ENCODE measurements at places on chromosomes 4 and X.

DNA sequence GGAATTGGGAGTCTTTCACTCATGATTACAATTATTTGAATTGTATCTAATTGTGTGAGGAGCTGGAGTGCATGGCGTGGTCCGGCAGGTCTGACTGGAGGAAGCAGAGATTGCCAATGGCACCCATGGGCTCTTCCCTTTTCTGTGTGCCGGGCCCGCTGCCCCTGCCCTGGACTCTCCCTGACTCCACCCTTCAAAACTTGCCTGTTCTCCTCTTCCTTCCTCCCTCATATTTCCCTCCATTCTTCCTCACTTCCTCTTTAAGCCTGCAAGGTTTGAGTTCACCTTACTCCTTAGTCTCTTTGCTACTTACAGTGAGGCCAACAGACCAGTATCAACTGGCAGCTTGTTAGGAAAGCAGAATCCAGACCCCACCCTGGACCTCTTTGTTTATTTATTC, 6.5 kb upstream of the STBD1 start:
- DNase-seq: no peak

GRCh38 chrX:155747520-155747919, 133.6 kb upstream of the VAMP7 start:
- peak; percentile 71 for DNase-seq

DNA sequence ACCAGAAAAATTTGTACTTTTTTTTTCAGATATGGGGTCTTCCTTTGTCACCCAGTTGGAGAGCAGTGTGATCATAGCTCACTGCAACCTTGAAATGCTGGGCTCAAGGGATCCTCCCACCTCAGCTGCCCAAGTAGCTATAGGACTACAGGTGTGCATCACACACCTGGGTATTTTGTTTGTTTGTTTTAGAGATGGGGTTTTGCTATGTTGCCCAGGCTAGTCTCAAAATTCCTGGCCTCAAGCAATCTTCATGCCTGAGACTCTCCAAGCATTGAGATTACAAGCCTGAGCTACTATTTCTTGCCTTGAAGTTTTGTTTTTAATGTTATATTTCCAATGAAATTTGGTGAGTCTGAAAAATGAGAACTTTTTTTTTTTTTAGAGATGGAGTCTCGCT, 847.8 kb downstream of the TRIML1 start:
- no peak for DNase-seq

DNA sequence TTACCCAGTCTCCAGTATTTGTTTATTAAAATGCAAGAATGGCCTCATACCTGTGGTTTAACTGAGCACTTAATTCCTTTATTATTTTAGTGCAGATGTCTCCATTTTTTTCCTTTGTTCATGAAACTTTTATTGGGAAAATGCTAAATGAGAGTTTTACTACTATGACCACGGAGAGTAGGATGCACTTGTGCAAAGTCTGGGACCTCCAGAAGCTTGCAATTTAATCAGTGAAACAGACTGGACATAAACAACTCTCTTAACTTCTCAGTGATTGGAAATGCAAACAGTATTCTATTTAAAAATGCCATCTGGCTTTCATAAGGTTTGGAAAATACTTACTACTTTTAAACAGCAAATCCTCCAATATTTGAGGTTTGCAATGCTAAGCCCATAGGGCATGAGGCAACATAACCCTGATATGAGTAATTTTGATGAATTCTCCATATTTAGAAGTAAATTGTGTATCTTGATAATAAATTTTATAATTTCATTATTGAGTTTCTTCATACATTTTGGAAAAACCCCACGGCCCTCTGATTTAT, 718.7 kb upstream of the MAGEB2 start:
- no peak for DNase-seq

DNA sequence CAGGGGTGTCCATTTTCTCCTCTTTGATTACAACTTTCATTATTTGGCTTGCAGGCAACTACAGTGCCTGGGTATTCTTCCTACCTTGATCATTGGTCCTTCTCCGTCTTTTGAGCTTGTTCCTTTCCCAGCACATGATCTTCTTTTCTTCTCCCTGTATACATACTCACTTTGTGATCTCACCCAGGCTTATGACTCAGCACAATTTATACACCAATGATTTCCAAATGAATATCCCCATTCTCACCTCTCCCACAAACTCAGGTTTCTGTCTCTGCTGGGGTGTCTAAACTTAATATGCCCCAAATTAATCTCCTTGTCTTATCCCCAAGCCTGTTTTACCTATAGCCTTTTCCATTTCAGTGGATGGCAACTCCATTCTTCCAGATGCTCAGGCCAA, 19.5 kb upstream of the C4orf54 start:
- no peak for DNase-seq

DNA sequence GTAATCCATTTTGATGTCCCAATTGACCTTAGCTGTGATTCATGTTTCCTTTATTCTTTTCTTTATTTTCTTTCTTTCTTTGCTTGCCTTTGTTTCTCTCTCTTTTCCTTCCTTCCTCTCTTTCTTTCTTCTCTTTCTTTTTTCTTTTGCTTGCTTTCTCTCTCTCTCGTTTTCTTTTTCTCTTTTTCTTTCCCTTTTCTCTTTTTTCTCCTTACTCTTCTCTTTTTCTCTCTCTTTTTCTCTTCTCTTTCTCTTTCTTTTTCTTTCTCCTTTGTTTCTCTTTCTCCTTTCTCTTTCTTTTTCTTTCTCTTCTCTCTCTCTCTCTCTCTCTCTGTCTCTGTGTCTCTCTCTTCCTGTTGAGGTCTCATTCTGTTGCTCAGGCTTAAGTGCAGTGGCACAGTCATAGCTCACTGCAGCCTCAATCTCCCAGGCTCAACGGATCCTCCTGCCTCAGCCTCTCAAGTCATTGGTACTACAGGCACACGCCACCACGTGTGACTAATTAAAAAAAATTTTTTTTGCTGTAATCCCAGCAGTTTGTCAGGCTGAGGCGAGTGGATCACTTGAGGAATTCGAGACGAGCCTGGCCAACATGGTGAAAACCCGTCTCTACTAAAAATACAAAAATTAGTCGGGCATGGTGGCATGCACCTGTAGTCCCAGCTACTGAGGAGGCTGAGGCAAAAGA, 8.0 kb upstream of the DHRSX start:
- no peak for DNase-seq

GRCh38 chrX:1444561-1445500, 7.9 kb downstream of the ASMTL start:
- DNase-seq: no peak

DNA sequence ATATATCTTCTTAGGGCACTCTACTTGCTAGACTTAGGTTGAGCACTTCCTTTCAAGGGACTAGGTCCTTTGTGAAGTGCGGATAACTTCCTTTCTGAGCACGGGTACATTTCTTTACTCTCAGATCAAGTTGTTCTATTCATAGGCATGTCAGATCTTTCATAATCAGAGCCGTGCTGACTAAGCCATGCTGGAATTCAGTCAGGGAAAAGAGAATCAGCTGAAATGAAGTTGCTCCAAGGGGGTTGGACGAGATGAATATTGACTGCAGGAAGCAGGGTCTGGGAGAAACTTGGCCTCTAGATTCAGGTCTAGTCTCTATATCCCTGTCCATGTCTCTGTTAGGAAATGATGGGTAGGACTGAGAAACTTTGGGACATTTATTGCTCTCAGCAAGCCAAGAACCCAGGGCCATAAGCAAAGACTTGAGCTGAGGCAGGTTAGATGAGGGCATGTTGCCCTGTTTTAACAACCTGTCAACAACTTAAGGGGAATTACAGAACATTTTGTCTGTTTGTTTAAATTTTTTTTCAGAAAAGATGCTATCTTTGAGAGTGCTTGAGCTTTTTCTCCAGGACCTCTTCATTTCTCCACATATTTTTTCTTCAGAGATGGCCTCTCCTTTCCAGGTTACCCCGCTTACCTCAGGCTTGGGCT, 28.3 kb downstream of the AREG start:
- DNase-seq: peak; percentile 38

GRCh38 chr4:68416591-68416990, 30.7 kb upstream of the TMPRSS11E start:
- no peak for DNase-seq

DNA sequence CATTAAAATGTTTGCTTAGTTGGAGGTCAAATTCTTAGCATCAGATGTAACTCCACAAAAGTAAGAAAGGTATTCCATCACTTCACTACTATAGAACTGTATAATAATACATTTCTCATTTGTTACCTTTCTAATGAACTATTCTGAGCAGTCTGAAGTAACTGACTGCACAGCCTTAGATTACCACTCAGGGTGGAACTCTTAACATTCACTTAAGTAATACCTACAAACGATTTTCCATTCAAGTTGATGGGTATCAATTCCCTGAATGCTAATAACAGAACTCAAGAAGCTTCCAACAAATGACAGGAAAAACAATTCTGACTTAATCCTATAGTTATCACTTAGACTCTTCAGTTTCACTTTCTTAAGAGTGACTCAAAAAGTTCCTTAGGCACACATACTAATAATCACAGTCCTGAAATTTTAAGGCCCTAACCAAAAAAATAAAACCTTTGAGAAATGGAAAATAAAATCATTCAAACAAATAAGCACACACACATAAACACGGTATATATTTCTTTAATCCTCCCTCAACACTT, 20.9 kb downstream of the HNRNPD start:
- DNase-seq: no peak

DNA sequence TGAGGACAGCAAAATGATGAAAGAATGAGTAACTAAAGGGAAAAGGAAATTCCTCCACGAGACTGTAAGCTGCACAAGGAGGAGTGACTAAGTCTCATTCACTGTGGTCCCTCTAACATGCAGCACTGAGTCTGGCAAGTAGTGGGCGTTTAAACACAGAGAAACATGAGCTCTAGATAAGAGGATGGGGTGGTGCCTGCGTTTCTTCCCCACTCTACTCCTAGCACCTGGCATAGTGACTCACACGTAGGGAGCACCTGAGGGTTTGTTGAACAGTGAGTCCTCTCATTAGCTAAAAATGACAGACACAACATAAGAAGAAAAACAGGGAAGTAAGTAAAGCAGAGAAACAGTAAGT, 105.8 kb upstream of the CBR4 start:
- peak; percentile 78 for DNase-seq

DNA sequence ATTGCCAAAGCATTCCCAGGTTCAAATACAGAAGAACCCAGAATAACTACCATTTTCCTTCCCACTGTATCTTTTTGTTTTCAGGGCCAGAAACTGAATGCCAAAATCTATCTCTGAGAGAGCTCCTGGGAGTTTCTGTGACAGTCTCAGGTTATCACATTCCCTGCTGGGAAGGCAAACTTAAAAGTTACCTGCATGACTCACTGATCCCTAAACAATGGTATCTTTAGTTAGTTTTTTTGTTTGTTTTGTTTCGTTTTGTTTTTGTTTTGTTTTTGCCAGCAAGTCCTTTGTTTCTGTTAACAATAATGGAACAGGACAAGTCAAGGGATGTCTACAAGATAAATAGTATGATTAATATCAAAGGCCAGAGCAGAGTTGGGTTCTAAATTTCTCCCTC, 34.3 kb downstream of the PAPSS1 start:
- no peak for DNase-seq

GRCh38 chr4:1968686-1969295, 40.0 kb downstream of the NELFA start:
- DNase-seq: no peak

GRCh38 chr4:167831855-167832254, 260.5 kb upstream of the ANXA10 start:
- DNase-seq: no peak

DNA sequence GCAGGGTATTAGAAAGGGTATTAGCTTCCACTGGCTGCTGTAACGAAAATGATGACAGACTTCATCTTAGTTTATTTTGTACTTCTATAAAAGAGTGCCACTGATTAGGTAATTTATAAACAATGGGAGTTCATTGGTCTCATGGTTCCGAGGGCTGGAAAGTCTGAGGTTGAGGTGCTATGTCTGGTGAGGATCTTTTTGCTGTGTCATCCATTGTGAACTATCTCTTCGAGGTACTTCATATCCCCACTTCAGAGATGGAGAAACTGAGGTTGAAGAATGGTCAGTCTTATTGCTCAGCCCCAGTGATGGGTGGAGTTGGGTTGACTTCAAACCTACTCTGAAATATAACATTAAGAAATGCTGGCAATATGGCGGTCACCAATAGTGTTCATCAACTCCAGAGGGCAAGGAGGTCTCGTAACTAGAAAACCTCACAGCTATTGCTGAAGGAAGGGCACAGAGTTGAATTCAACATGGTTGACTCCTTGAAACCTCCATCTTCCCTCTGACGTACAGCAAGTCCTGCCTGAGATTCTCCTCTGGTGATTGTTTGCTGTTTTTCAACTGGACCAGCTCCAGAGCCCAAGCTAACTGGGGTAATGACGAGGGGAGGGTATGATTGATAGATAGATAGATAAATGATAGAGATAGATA, 53.6 kb upstream of the SHOX start:
- DNase-seq: no peak

DNA sequence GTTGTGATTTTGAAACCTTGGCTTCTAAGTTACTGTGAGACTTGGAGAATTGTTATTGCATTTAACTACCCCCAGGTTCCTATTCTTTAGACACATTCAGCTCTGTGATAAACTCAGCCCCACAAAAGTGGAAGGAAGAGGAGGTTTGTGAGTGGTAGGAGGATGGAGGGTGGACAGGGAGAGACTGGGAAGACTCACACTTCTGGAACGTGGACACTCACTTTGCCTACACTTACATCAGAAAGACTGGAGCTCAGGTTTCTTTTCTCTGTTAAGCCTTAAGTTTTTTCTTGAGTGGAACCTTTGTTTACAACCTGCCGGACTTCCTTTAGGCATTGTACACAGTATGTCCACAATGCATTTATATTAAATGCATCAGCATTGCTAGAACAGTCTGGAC, 99.0 kb downstream of the AREG start:
- DNase-seq: no peak

- DNase-seq: peak; percentile 1
Observed at GRCh38 chr4:54400802-54401201, 171.7 kb downstream of the PDGFRA start.

- no peak for DNase-seq
Observed at GRCh38 chr4:55348466-55348865, 2.4 kb downstream of the SRD5A3 start.

GRCh38 chr4:130197946-130198345, 1102.0 kb downstream of the C4orf33 start:
- DNase-seq: no peak

DNA sequence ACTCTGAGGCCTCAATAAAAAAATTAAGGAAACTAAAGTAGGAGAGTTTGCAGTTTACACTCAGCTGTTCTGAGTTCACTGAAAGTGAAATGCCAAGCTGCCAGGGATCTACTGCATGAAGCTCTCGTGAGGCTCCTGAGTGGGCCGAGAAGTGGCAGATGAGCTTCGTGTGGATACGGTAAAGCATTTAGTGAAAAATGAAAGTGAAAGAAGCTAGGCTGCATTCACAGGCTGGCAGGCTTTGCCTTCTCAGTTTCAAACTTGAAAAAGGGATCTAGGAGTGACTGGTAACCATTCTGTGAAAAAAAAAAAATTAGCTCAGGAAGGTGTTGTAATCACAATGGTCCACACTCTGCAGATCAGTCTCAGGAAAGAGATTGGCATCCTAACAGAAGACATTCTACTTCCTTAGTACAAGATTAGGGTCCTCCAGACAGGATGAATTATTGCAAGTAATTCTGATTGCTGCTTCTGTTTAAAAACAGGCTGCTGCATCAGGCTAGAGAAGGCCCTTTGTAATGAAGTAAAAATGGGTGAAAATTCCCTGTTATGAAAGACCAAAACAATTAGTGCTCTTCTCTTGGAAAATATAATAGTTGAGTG, 679.9 kb downstream of the RPA4 start:
- peak; percentile 6 for DNase-seq

GRCh38 chr4:166941629-166942028, 292.7 kb downstream of the SPOCK3 start:
- DNase-seq: no peak
